ENCODE measurements at places on chromosomes 12 and 14.
A peak's percentile ranks its signal among the peaks of the same experiment; 100 is the strongest.

- DNase-seq, result no peak
These were observed 19.7 kb downstream of the CORO1C start for GRCh38 chr12:108711489-108712164.

DNA sequence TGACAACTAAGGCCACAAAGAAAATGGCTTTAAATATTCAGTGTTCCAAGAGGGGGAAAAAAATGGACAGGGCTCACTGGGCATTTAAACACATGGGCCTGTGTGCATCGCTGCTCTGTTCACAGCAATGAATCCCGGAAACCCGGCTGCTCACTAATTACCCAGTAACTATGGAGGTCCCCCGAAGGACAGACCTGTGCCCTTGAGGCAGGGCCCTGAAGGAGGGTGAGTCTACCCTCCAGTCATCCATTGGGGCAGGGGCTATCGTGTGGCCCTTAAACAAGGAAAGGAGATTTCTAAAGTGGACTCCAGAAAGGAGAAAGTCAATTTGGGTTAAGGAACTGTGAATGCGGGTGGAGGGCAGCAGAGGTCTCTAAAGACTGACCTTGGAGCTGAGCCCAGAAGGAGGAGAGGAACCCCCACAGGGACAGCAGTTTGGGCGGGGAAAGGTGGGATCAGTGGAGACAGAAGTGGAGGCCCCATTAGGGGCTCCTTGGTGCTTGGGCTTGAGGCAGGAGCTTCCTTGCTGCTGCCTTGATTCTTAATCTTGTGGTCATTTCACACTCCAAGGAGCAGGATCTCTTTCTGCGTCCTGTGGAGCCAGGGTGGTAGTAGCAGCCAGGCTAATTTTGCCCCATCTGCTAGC lies 1.4 kb upstream of the CLMN start:
- no peak for DNase-seq

DNA sequence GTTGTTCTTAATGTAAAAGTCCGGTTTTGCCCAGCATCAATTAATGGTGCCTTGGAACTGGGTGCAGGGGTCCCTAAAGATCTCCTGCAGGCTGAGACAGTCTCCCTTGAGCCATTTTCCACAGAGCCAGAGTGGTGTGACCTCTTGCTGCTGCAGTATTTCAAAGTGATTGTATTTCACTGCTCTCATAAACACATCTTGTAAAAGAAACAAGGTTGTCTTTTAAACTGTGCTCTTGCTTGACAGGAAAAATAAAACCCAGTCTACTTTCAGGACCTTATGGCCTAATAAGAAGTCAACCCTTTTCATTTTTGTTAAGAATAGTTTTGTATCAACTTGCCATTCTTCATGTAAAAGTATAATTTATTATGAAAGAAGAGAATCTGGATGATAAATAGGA lies 44.7 kb downstream of the TMEM117 start:
- no peak for DNase-seq

- no peak for DNase-seq
These were observed 329.0 kb downstream of the C12orf75 start for GRCh38 chr12:105659355-105660075.

- DNase-seq, result peak; percentile 55
These were observed 2.4 kb downstream of the HRK start for GRCh38 chr12:116878567-116879508.

GRCh38 chr12:104522985-104523722 lies 66.4 kb downstream of the CHST11 start:
- DNase-seq, result no peak

GRCh38 chr12:12586879-12587675 lies 24.4 kb upstream of the DUSP16 start:
- no peak for DNase-seq
